ENCODE measurements at places on chromosomes 2 and 18. TPM values are rescaled to one million over a fixed set of nuclear protein-coding genes. Genes with fewer than 3 reads are reported as not detected.

- no peak for DNase-seq
Observed at GRCh38 chr2:19857100-19857499, 44.7 kb downstream of the TTC32 start.

DNA sequence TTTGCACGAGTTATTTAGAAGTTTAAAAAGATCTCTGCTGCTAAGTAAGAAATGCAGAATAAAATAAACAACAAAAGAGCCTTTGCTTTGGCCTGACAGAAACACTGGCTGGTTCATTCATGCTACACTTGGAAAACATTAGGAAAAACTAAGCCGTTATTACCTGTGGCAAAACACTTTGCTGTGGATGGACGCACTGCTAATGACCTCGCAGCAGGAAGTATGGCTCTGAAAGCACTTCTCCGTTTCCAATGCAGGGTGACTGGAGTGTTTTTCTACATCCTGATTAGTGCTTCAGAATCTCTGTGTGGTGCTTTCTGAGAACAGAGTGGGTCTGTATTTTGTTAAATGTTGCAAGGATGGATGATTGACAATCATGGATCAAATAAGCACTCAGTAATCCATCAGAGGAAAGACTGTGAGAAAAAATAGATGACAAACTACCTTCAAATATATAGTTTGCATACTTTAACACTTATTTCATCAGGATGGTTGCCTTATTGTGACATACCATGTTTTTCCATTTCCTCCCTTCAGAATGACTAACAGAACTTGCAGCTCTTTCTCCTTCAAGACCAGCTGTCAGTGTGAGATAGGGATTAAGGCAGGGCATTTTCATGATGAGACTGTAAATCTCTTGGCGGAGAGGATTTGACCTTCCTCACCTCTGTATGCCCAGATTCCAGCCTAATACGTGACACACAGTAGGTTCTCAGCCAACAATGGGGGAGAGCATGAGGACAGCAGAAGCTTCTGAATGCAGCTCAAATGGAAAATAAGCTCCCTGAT, 38.0 kb downstream of the LINC00305 start:
- DNase-seq = no peak

- peak; percentile 30 for DNase-seq
Observed at GRCh38 chr18:75108579-75109318, 100.2 kb downstream of the PTGR3 start.

- DNase-seq = no peak
Observed at GRCh38 chr2:129772190-129772579, 207.3 kb upstream of the RAB6C start.

DNA sequence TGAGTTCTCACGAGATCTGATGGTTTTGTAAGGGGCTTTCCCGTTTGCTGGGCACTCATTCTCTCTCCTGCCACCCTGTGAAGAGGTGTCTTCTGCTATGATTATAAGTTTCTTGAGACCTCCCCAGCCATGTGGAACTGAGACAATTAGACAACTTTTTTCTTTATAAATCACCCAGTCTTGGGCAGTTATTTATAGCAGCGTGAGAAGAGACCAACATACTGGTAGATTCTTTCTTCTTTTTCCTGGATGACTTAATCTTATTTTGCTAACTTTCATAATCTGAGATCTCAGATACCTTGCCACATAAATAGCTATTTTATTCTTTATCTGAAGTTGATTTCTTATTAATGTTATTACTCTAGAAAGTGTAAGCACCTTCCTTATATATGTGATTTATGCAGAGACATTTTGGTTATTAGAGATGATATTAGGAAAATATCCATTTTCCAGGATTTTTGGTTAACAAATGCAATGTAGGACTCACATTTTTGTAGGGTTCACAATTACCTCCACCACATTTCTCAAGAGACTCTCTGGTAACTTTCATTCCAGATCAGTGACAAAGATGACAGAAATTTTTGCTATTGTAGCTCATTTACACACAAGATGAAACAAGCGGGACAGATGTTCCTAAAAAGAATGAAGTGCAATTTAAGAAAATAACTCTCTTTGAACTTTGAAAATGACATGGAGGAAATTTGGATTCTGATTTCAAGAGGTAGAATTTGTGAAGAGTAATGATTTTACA, 97.9 kb upstream of the RND3 start:
- no peak for DNase-seq

GRCh38 chr2:44894058-44894457, 47.4 kb upstream of the SIX3 start:
- no peak for DNase-seq

- no peak for DNase-seq
Observed at GRCh38 chr2:26366957-26367356, 20.4 kb upstream of the ADGRF3 start.

- no peak for DNase-seq
Observed at GRCh38 chr18:59871711-59872362, 28.0 kb upstream of the PMAIP1 start.

The FEV gene
- polyA plus RNA-seq = not detected

The RNF125 gene
- polyA plus RNA-seq = 14.3 TPM

The SLC19A3 gene
- polyA plus RNA-seq = 8.4 TPM

The DIPK1C gene
- not detected for polyA plus RNA-seq

The SIX3 gene
- 0.02 TPM for polyA plus RNA-seq

Measured in H1 (cell line).